Activated T-cell treated with anti-CD3 and anti-CD28 coated beads for 48 hours (primary cell): ENCODE measurements at places on chromosomes 6 and 20.

GRCh38 chr6:140487586-140487985 lies 1113.1 kb upstream of the CITED2 start:
- no peak for DNase-seq

GRCh38 chr20:7971536-7972280 lies 31.4 kb upstream of the HAO1 start:
- no peak for DNase-seq

GRCh38 chr6:119172824-119173223 lies 94.4 kb upstream of the FAM184A start:
- no peak for DNase-seq

DNA sequence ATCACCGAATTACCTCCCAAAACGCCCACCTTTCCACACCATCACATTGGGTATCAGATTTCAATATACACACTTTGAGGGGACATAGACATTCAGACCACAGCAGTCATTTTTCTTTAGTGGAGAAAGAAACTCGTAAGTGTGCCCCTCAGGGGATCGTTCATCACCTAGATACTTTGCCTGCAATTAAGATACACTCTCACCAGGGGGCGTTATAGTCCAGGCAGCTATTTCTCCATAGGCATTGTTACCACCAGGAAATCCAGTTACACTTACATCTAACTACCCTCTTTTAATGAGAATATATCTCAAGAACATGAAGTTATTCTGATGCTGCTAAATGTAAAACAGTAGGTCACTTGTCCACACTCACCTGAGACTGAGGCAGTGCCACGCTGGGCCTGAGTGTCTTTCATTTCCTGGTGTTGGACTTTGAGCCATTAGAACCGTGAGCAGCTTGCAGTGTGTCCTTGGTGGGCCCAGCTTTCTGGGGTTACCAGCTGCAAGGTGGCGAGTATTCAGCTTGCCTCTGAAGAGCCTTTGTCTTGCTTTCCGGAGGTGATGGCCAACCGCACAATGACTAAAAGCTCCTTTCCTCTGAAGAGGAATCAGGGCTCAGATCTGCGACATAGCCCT lies 35.1 kb upstream of the UNC93A start:
- no peak for DNase-seq

- DNase-seq, result no peak
Measured at GRCh38 chr6:129638055-129638684, 71.8 kb downstream of the ARHGAP18 start.

- no peak for DNase-seq
Measured at GRCh38 chr6:97689078-97689754, 406.2 kb upstream of the MMS22L start.

DNA sequence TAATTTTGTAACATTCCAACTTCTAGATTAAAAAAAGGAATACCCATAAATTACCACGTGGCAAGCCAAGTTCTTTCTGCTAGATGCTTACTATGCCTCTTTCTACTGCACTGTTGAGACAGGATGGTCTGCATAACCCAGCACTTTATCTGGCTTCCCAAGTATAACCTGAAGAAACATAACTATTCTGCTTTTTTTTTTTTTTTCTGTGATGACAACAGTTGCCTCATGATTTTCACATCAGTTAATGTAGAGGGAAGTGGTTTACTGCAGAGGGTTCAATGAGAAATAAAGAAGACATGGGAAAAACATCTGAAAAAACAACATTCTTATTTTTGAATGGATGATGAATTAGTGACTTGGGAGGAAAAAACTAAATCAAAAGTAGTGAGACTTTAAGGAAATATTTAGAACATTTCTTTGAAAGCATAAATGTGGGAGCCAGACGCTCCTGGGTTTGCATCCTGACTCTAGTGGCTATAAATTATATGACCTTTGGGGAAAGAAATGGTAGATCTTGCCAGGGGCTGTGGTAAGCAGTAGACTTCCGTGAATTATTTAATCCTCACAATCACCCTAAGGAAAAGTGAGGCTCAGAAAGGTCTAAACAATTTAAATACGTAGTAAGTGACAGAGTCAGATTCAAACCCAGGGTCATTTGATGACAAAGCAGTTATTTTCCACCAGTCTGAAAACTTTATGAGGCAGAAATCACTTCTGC lies 230.7 kb downstream of the PHACTR1 start:
- DNase-seq, result no peak

- DNase-seq, result no peak
Measured at GRCh38 chr6:36622901-36623546, 28.9 kb downstream of the SRSF3 start.

DNA sequence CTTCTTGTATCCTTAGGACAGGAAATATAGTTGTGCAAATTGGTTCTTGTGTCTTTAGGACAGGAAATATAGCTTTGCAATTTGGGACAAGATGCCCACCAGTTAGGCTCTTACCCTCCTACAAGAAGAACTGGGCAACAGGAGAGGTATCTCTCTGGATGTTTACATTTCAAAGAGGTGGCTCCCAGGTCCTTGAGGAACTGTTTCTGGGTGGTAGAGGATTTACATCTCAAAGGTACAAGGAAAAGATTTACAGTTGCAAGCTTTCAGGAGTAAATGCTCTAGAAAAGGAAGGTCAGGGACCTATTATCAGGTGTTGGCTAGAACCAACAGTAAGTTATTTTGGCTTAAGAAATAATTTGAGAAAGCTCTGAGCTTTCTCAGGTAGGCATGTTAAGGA lies 19.2 kb downstream of the RNF182 start:
- no peak for DNase-seq

GRCh38 chr20:59042151-59042795 lies at the start of gene PRELID3B:
Gene PRELID3B, minus strand, starts transcription at chr20:59042786. Its CDS starts 56 bp downstream, at chr20:59042730.
- no peak for DNase-seq

DNA sequence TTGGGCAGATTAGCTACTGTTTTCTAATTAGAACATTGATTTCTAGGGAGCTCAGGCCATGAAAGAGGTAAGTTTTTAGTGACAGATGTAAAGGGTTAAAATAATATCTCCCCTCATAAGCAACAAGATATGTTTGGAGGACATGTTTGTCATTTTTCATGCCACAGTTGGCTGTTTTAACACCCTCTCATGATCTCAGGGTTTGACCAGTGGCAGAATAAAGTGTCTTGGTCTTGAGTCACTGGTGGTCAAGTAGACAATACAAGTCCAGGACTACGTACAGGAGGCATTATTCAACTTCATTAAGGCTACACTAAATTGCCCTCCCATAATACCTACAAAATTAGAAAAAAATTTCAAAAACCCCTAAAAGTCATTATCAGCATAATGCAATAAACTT lies 92.6 kb downstream of the F13A1 start:
- no peak for DNase-seq

- no peak for DNase-seq
Measured at GRCh38 chr6:166056637-166057036, 111.0 kb downstream of the TBXT start.

DNA sequence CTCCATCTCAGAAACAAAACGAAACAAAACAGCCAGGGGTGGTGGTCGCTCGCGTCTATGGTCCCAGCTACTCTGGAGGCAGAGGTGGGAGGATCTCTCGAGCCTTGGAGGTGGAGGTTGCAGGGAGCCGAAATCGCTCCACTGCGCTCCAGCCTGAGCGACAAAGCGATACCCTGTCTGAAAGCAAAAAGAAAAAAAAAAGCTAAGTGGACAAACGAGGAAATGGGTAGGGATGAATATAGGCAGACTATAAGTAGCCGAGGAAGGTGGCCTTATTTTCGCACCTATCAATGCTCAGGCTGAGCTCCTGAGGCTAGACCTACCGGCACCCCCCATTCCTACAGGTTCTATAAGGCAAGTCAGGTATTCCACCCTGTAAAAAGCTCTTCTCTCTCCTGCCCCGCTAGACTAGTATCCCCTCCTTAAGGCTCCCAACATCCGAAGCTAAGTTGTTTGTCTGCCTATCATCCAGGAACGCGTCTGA lies 650 bp upstream of the CASP8AP2 start:
- DNase-seq, result no peak

DNA sequence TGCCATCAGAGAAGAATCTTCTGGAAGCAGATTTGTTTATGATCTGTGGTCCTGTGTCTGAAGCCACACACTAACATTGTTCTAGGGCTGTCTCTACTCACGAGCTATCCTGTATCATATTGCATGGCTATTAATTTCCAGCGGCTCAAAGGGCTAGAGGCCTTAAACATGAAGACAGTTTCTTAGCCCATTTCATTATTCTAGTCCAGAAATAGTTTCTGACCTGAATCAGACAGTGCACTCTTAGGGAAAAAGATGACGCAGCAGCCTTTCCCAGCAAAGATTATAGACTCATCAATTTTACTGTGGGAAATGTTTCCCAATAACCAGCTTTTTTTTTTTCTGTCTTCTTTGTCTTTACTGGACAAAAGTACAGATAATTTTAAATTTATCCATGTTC lies 105.3 kb upstream of the SUPT3H start:
- DNase-seq, result no peak

- no peak for DNase-seq
Measured at GRCh38 chr6:55584654-55585354, 5.8 kb upstream of the HMGCLL1 start.
